Activated naive CD8-positive, alpha-beta T cell treated with anti-CD3 and anti-CD28 coated beads, Interleukin-2, amount 50 U/mL, for 24 hours (primary cell): ENCODE measurements at places on chromosomes 6 and 20.
A peak's percentile ranks its signal among the peaks of the same experiment; 100 is the strongest.

DNA sequence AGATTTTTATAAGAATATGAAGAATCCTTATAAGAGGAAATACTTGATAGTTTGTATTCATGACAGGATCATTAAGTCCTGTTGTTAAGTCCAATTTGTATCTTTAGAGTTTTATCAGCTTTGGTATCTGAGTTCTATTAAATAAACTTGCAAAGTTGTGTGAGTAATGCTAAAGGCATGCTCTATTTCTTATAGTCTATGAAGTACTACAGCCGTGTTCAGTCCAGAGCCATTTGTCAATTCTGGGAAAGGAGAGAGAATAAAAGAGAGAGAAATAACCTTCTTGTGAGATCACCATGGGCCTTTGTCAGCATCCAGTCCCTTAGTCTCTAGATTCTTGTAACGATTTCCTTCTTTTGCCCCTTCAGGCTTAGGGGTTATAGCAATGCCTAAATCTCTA is 181.2 kb upstream of the POU3F2 start:
- DNase-seq: no peak

DNA sequence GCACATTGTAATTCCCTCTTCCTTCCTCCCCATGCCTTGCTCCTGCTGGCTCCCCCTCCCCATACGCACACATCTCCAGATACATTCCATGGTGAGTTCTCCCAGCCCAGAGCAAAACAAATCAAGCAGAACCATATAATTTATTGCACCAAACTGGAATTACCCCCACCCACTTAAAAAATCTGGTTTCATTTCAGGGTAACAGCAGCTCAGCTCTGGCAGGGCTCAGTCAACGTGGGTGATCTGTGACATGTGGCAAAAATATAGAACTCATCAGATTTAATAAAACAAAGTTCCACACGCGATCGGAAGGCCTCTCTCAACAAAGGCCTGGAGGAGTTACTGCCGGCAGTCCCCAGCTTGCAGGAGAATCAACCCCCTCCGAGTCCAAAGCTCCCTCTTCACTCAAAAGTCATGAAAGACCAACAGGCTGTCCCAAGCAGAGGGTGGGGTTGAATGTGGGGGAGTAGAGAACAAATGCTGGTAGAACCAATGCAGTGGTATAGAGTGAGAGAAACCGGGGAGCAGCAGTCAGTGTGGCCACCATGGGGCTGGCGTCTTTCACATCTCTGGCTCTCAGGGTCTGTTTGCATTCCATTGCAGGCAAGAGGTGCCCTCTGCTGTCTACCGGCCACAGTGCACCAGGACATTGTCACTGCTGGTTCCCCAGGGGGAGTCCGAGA is 323.3 kb upstream of the NT5E start:
- peak; percentile 3 for DNase-seq

- DNase-seq: no peak
These were observed 47.3 kb upstream of the DYNLRB1 start for GRCh38 chr20:34468951-34469350.

DNA sequence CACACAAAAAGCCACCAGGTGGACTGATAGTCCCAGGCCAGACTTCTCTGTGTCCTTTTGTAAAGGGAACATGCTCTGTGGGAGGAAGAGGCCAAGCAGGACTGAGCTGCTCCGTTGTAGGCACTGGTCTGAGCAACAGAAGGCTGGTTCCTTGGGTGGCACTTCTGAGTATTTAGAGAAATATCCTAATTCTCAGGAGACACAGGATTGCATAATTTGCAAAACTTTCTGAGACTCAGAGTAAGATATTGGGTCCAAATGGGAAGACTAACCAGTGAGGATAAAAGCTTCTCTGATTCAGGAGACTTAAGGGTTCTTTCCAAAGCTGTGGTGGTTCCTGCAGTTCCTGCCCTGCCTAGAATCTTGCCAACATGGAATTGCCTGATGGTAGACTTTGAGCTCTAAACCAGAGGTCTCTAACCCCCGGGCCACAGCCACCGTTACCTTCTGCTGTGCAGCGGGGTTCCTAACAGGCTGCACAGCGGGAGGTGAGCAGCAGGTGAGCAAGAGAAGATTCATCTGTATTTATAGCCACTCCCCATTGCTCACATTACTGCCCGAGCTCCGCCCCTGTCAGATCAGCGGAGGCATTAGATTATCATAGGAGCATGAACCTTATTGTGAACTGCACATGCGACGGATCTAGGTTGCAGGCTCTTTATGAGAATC is 107.0 kb downstream of the OLIG3 start:
- no peak for DNase-seq

DNA sequence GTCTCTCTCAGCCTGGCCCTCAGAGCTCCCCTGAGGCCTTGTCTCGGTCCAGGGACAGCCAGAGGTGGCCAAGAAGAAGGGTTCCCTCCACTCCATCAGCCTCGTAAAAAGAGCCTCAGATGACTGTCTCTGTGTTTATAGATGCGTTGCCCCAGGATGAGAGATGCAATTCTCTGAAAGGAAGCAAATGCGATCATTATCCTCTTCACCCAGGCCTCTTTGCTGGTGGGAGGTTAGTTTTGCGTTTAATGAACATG is 90.4 kb downstream of the YTHDF1 start:
- DNase-seq: no peak

DNA sequence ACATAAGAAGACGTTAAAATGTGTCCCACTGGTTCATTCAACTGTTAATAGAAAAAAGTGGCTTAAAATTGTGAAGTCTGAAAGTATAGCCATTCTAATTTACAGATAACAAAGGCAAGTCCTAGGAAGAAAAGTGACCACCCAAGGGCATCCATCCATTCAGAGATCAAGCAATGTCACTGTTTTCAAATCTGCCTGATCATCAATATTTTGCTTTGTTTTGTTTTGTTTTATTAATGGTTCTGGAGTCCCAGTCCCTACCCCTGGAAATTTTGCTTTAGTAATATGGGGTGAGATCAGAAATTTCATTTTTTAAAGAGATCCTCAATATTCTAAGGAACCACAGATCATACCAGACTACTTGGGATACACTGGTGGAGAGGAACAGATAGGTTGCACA is 17.3 kb downstream of the KIAA0408 start:
- DNase-seq: no peak

- DNase-seq: no peak
These were observed 3.0 kb upstream of the ADRM1 start for GRCh38 chr20:62299666-62300236.

DNA sequence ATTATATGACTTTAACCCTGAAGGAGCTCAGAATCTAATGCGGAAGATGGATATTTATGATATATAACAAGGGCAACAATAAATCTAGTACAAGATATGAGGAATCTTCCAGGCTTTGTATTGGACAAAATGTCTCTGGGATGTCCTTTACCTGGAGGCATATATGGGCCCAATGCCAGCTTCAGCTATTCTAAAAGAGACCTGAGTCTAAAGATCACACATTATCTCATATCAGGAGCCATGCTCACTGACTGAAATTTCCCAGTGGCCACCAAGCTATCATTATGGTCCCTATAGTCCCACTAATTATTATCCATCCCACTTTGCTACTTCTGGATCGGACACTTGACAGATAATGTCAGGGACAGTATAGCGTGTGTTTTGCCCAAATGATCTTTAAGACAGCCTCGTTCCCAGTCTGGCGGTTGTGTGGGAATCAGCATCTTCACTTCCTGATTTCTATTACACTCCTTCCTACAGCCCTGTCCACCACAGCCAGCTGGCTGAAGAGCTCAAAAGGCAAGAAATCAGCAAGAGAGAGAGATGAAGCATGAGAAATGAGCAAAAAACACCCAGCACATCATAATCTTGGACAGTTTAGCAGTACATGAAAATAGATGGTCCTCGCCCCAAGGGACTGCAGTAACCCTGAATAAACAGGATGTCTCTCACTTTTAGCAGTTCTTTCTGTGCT is 34.9 kb downstream of the KLHL31 start:
- no peak for DNase-seq

GRCh38 chr20:34891166-34892062 is 15.0 kb downstream of the ACSS2 start:
- DNase-seq: peak; percentile 11
